ENCODE measurements at places on chromosomes 2 and 18. TPM values are rescaled to one million over a fixed set of nuclear protein-coding genes. Genes with fewer than 3 reads are reported as not detected.

DNA sequence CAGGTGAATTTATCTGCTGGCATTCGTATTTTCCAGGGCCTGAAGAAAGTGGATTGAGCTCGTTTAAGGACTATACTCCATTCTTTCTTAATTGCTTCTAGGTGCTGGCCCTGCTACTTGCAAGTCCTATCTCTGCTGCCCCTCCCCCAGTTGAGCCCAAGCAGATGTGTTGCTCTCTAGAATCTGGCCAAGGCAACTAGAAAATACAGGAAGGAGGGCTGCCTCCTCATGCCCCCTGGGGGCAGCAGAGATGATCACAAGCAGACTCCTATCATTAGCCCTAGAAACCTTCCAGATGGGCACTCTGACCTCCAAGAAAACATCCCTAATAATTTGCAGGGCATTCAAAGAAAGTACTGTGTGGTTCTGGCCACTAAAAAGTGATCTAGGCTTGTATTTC, 72.5 kb upstream of the CYP26B1 start:
- H3K27me3 ChIP-seq: no peaks in the 10 kb centered on the region
- peaks cover 10% of the 10 kb centered on the region for H3K4me1 ChIP-seq
- no peak overlapping the region for H3K4me3 ChIP-seq
- no peak overlapping the region for H3K27ac ChIP-seq
- peak; percentile 66 for DNase-seq

- no peak overlapping the region for H3K27ac ChIP-seq
- H3K27me3 ChIP-seq: no peaks in the 10 kb centered on the region
- no peaks in the 10 kb centered on the region for H3K36me3 ChIP-seq
- peak; percentile 74 for DNase-seq
- H3K4me1 ChIP-seq: no peaks in the 10 kb centered on the region
Observed at GRCh38 chr2:169528271-169528701, 18.8 kb downstream of the KLHL41 start.

GRCh38 chr2:151707857-151708256, 26.4 kb downstream of the NEB start:
- DNase-seq: no peak
- H3K27ac ChIP-seq: no peak overlapping the region
- H3K4me1 ChIP-seq: no peaks in the 10 kb centered on the region
- no peaks in the 10 kb centered on the region for H3K27me3 ChIP-seq
- H3K4me3 ChIP-seq: no peak overlapping the region
- no peaks in the 10 kb centered on the region for H3K36me3 ChIP-seq

DNA sequence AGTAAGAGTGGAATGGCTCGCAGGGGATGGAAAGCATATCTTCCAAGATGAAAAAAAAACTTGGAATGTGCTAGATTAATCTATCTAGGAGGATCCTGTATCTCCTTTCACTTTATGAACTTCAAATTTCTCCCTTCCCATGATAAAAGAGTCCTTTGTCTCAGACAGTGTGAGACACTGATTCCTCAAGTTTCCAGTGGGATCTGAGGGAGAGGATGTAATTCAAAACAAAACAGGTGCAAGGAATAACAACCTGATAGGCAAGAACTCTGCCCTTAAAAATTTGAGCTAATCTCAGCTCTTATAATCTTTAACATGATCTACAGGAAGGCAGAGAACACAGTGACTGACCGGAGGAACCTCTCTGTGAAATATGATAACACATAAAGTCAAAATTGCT, 162.0 kb upstream of the ZFP36L2 start:
- no peaks in the 10 kb centered on the region for H3K4me1 ChIP-seq
- H3K27ac ChIP-seq: no peak overlapping the region
- DNase-seq: no peak
- H3K36me3 ChIP-seq: no peaks in the 10 kb centered on the region

DNA sequence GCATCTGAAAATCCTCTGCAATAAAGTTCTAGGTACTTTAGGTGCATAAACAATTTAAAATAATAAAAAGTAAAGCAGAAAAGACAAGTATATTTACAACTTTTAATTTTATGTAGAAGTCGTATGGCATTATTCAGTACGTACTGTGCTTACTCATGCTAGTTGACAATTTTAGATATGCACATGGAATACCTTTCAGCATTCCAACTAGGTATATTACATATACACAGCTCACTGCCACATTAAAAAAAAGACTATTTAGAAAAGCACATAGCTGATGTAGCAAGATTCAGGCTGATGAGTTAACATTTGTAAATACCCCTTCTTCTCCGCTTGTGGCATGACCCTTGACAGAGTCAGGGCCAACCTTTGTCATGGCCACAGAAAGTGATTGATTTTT, 171.2 kb downstream of the FBXO15 start:
- no peaks in the 10 kb centered on the region for H3K36me3 ChIP-seq
- H3K27me3 ChIP-seq: no peaks in the 10 kb centered on the region
- H3K4me3 ChIP-seq: no peak overlapping the region
- no peak overlapping the region for H3K27ac ChIP-seq

Gene LCT
- total RNA-seq: 0.37 TPM
